ENCODE measurements at places on chromosomes 1 and 21. TPM values are rescaled to one million over a fixed set of nuclear protein-coding genes. Genes with fewer than 3 reads are reported as not detected.
A peak's percentile ranks its signal among the peaks of the same experiment; 100 is the strongest.

- no peaks in the 10 kb centered on the region for H3K36me3 ChIP-seq
- DNase-seq: no peak
- H3K4me3 ChIP-seq: no peak overlapping the region
- H3K27me3 ChIP-seq: no peaks in the 10 kb centered on the region
These were observed 68.1 kb upstream of the RRP15 start for GRCh38 chr1:218217040-218217439.

GRCh38 chr1:39293375-39294070 lies 89.0 kb downstream of the MACF1 start:
- H3K36me3 ChIP-seq: peaks cover 76% of the 10 kb centered on the region
- no peak for DNase-seq
- H3K4me1 ChIP-seq: no peaks in the 10 kb centered on the region
- H3K27me3 ChIP-seq: no peaks in the 10 kb centered on the region
- H3K4me3 ChIP-seq: no peak overlapping the region

DNA sequence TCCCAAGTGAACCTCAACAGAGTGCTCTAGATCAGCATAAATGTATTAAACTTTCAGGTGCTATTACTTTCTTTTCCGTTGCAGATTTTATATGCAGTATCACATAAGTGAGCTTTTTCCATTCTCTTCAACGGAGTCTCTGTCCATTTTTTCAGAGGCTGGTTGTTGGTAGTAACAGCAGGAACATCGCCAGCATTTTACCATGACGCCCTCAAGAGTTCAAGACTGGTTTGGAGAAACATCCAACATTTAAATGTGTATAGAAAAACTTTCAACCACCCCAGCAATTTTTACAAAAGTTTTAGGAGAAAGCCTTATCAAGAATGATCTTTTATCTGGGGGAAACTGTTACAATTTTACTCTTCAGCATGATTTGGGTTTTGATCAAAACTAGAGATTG lies 117.0 kb downstream of the TGFB2 start:
- no peaks in the 10 kb centered on the region for H3K4me1 ChIP-seq
- no peak overlapping the region for H3K4me3 ChIP-seq
- no peak for DNase-seq
- H3K36me3 ChIP-seq: no peaks in the 10 kb centered on the region
- H3K27me3 ChIP-seq: no peaks in the 10 kb centered on the region

GRCh38 chr1:158014731-158015320 lies 21.4 kb downstream of the KIRREL1 start:
- no peaks in the 10 kb centered on the region for H3K36me3 ChIP-seq
- H3K27me3 ChIP-seq: peaks cover 2% of the 10 kb centered on the region

- peak; percentile 74 for DNase-seq
- H3K4me1 ChIP-seq: no peaks in the 10 kb centered on the region
- H3K36me3 ChIP-seq: no peaks in the 10 kb centered on the region
These were observed 16.4 kb upstream of the KCNN3 start for GRCh38 chr1:154886281-154887015.

DNA sequence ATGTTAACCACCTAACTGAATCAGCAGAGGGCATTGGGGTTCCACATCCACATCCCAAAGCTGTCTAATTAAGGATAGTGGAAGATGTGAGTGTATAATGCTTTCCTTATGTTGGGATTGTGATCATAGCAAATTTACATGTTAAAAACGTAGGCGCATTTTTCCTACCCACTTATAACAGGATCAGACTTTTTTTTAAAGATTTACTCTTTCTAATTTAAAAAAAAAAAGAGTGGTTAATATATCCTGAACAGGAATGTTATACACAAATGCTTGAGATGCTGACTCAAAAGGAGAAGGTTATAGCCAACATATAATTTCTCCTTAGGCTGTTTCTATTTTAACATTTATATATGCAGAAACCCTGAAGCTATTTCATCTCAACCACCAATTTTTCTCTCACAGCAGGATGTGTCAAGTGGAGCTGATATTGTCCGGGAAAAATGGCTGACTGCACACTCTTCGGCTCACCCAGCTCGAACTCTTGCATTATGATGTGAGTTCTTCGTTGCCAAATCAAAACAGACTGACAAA lies 40.3 kb downstream of the RGS5 start:
- H3K27me3 ChIP-seq: no peaks in the 10 kb centered on the region
- no peak for DNase-seq
- no peaks in the 10 kb centered on the region for H3K36me3 ChIP-seq
- H3K4me3 ChIP-seq: no peak overlapping the region
- H3K27ac ChIP-seq: no peak overlapping the region
- H3K4me1 ChIP-seq: no peaks in the 10 kb centered on the region

- H3K4me3 ChIP-seq: no peak overlapping the region
- H3K27me3 ChIP-seq: no peaks in the 10 kb centered on the region
- H3K4me1 ChIP-seq: peaks cover 4% of the 10 kb centered on the region
These were observed 80.6 kb downstream of the CACHD1 start for GRCh38 chr1:64550510-64550909.

DNA sequence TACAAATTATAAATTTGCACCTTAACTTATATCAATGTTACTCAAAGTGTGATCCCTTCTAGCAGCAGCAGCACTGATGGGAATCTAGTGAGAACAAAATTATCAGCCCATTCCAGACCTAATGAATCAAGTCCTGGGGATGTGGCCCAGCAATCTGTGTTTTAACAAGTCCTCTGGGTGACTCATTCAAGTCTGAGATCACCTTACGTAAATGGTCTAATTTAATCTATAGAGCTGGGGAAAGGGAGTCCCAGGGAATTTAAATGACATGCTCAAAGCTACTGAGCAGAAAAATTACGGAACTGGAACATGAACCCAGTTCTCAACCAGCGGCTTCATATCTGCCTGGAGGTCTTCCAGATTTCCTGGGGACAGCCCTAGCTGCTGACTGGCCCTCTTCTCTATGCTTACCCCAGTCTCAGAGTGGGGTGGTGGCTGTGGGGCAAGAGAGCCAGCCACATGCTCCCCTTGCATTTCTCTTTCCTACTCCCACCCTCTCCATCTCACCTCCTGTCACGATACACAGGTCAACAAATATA lies 220.0 kb downstream of the TM2D1 start:
- H3K27me3 ChIP-seq: peaks cover 2% of the 10 kb centered on the region
- H3K36me3 ChIP-seq: no peaks in the 10 kb centered on the region
- no peaks in the 10 kb centered on the region for H3K4me1 ChIP-seq
- H3K4me3 ChIP-seq: no peak overlapping the region

GRCh38 chr1:7136166-7136953 lies 351.1 kb downstream of the CAMTA1 start:
- H3K27me3 ChIP-seq: no peaks in the 10 kb centered on the region
- no peaks in the 10 kb centered on the region for H3K36me3 ChIP-seq
- H3K4me1 ChIP-seq: no peaks in the 10 kb centered on the region
- H3K27ac ChIP-seq: no peak overlapping the region

GRCh38 chr1:40032240-40032891 lies 8.2 kb upstream of the CAP1 start:
- DNase-seq: peak; percentile 77
- no peak overlapping the region for H3K4me3 ChIP-seq
- no peaks in the 10 kb centered on the region for H3K27me3 ChIP-seq
- H3K4me1 ChIP-seq: peaks cover 30% of the 10 kb centered on the region

DNA sequence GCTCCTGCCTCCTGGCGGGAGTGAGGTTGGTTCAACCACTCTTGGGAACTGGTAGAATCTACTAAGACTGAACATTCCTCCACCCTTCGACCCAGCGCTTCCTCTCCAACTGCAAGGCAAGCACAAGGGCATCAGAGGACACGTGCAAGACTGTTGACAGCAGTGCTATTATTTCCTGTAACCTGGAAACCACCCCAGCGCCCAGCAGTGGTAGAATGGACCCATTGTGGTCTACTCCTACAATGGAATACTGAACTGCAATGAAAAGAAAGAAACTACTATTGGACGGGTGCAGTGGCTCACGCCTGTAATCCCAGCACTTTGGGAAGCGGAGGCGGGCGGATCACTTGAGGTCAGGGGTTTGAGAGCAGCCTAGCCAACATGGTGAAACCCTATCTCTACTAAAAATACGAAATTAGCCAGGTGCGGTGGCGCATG lies 33.0 kb upstream of the TARDBP start:
- H3K4me3 ChIP-seq: no peak overlapping the region
- H3K4me1 ChIP-seq: no peaks in the 10 kb centered on the region
- peaks cover 3% of the 10 kb centered on the region for H3K27me3 ChIP-seq
- no peaks in the 10 kb centered on the region for H3K36me3 ChIP-seq
- DNase-seq: no peak

DNA sequence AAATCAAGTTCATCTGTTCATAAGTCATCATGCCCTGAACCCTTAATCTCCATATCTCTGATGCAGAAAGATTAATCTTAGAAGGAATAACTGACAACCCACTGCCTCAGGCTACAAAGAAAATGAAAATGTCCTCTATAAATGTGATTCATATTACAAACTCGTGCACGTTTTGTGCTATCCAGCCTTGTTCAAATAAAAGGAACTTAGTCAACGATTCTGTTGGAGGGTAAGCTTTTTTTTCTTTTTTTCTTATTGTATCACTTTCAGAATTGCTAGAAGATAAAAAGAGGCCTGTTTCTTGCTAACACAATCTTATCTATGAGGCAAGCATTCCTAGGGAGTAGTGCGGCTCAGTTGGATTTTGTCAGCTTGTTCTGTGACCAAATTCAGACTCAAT lies 228.4 kb downstream of the TM2D1 start:
- H3K27me3 ChIP-seq: no peaks in the 10 kb centered on the region
- no peak overlapping the region for H3K4me3 ChIP-seq
- no peak for DNase-seq
- no peak overlapping the region for H3K27ac ChIP-seq
- H3K36me3 ChIP-seq: no peaks in the 10 kb centered on the region

DNA sequence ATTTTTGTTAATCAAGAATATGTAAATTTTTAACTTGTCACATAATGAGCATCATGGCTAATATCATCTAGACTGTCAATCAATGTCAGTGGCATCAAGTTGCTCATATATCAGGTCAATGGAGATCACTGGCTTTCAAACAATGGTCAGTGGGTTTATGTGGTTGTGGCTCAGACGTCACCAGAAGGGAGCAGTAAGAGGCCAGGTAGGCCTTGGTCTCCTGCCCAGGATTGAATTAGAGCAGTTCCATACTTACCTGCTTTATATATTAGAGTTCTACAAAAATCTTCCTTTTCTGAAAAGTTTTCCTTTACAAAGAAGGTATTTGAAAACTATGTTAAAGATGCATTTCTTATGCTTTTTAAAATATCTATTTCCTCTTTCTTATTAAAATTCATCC lies 206.3 kb upstream of the B3GALT2 start:
- no peak overlapping the region for H3K27ac ChIP-seq
- H3K27me3 ChIP-seq: no peaks in the 10 kb centered on the region
- no peaks in the 10 kb centered on the region for H3K36me3 ChIP-seq
- no peak for DNase-seq

DNA sequence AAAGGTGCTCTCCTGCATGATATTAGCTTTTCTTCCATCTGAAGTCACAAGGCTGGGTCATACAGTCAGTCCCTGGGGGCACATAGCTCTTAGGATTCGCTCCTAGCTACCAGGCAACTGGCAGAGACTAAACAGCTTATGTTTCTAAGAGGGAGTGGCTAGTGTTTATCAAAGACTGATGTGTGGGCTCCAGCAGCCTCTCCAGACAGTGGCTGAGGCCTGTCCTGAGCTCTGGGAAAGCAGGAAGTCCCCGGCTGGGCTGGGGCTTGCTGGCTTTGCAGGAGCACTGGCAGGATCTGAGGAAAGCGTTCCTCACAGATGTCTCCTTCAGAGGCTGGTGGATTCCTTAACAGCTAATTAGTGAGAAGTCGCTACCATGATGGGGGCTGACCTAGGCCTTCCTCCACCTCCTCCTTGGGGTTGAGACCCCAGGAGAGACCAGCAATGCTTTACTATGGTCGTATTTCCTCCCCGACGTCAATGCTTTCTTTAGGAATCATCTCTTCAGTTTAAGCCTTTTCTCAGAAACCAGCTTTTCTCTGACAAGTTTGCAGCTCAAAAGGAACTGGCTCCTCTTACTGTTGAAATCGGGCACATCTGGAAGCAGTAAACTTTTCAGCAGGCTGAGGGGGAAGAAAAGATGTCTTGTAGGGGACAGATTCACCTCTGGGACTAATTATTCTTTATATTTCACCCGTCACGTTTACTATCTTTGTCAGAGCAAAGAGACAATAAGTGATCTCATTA lies 33.5 kb upstream of the HHAT start:
- H3K4me3 ChIP-seq: no peak overlapping the region
- no peaks in the 10 kb centered on the region for H3K36me3 ChIP-seq
- H3K27me3 ChIP-seq: peaks cover 8% of the 10 kb centered on the region
- peaks cover 4% of the 10 kb centered on the region for H3K4me1 ChIP-seq

KIF14 gene
- total RNA-seq: 0.59 TPM

PWP2 gene
- total RNA-seq: 17.6 TPM

DMBX1 gene
- not detected for total RNA-seq

TGFB2 gene
- not detected for total RNA-seq

OR2T29 gene
- total RNA-seq: not detected

ITGB2 gene
- total RNA-seq: 411 TPM

S100A5 gene
- 1.8 TPM for total RNA-seq

AQP10 gene
- total RNA-seq: 0.81 TPM

SPRR3 gene
- not detected for total RNA-seq

H3-3A gene
- total RNA-seq: 408 TPM

TAL1 gene
- total RNA-seq: 4.4 TPM
